CD4-positive, alpha-beta T cell (primary cell): ENCODE measurements at places on chromosomes 2 and 18.

DNA sequence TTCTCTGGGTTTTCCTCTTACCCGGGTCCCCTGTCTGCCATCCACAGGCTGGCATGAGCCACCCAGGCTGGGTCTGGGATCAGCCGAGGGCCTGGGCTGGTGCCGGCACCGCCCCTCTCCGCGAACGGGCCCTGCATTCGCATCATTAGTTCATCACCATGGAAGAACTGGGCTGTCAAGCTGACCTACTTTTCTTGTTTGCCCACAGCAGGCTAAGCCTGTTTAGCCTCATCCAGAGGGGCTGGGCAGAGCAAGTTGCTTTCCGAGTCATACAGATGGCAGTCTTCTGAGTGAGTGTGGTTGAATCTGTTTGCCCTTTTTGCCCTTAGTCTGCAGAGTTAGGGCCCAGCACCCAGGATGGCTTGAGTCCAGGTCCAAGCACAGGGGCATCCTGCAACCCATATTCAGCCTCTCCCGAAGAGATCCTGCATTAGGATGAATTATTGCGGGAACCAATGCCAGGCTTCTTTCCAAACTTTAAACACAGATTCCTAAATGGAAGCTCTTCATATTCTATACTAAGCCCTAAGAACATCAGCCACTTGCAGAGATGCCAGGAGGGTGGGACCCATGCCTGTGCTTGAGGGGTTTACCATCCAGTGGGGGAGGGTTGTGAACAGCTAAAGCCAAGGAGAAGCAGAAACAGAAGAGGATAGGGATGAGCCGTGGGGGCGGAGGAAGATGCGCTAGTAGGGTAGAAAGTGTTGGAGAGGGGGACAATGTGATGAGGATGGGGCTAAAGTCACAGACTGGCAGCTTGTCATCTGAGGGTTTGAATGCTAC is 68.0 kb downstream of the NPAS2 start:
- DNase-seq, result no peak

- no peak for DNase-seq
Measured at GRCh38 chr2:216862628-216863398, 2.9 kb upstream of the TNP1 start.

- no peak for DNase-seq
Measured at GRCh38 chr2:3461801-3462492, 57.4 kb downstream of the ADI1 start.

DNA sequence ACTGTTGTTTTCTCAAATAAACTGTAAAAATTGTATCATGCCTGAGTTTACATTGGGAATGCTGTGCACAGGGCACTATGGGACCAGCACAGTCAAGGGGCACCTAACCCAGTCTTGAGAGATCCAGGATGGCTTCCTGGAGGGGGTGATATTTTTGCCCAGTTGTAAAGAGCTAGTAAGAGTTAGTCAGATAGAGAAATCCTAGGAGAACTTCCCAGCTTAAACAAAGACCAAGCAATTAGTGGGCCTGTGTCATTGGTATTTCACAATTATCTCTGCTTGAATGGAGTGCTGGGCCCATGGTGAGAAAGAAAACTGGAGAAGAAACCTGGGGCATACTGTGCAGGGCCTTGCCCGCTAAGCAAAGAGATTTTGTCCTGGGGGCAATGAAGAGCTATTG is 12.2 kb downstream of the XDH start:
- DNase-seq, result no peak

DNA sequence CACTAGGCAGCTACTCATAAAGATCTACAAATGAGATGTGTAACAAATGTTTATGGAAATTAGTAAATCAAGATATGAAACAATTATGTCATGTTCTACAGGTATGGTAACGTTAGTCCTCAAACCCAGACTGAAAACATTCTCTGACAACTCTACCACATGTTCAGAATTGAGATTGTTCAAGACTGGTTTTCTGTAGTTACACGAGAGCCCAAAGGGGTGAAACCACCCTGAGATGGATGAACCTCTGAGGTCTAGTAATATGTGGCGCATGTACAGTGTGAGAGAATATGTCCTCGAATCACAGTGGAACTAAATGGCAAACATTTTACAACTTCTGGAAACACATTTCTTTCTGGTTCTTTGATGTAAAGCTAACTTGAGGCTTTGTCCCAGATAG is 614.3 kb downstream of the ZEB2 start:
- DNase-seq, result no peak

DNA sequence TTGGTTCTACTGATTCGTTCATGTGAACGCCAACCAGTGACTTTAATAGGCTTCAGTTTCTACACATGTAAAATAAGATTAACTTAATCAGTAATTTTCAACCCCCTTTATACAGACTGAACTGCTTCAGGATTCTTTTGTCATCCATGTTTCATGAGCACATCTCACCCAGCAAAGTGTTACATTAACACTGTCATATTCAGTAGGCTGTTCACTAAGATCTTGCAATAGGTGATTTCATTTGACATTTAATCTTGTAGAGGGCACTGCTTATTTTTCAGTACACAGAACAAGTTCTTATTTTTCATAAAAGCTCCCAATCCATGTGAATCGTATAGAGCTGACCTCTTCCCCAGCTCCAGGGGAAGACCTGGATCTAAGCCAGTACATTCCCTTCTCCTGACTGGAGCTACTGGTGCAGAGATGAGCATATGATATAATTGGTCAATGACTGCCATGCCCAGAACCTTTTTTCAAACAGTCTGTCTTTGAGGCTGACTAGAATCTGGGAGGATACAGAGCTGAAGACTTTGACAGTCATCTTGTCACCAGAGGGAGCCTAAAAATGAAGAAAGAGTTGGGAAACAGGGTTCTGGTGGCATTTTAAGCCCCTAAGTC is 72.2 kb upstream of the CHRNA1 start:
- DNase-seq, result no peak

DNA sequence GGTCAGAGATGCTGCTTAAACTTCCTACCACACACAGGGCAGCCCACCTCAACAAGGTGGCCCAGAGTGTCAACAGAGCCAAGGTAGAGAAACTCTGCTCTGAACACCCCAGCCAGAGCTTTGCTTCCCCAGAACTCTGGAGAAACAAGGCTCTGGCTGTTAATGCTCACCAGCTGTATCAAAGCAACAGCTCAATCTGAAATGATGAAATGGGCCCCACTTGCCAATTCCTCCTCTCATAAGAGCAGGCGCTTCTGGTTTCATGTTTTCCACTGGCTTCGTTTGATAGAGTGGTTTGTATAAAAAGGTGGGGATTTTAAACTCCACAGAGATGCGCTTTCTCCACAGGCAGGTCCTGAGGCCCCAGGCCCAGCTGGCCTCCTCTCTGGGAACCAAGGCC is 60.9 kb upstream of the TFCP2L1 start:
- DNase-seq, result no peak

GRCh38 chr2:240993446-240994170 is 4.8 kb upstream of the SNED1 start:
- DNase-seq, result no peak

- no peak for DNase-seq
Measured at GRCh38 chr2:219082332-219082958, 21.7 kb upstream of the IHH start.
